ENCODE measurements at places on chromosomes 4 and X.

- DNase-seq = no peak
These were observed 847.7 kb upstream of the INTU start for GRCh38 chr4:126784966-126785580.

DNA sequence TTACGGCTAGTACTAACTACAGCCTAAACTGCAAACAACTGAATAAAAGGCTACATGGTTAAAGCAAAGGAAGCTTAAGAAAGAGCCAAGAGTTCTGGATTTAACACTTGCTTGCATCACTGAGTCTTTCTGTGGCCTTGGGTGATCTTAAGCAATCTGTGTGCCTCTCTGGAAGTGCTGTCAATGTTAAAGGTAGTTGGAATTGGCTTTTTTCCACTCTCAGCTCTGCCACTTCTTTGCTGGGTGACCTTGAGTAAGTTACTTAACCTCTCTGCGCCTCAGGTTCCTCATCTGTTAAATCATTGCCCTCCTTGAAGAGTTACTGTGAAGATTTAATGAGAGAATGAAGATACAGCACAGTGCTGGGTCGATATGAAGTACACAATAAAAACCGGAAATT, 15.7 kb downstream of the SLC2A9 start:
- DNase-seq = no peak

GRCh38 chrX:64204252-64204651, 1.3 kb downstream of the AMER1 start:
- DNase-seq = no peak

DNA sequence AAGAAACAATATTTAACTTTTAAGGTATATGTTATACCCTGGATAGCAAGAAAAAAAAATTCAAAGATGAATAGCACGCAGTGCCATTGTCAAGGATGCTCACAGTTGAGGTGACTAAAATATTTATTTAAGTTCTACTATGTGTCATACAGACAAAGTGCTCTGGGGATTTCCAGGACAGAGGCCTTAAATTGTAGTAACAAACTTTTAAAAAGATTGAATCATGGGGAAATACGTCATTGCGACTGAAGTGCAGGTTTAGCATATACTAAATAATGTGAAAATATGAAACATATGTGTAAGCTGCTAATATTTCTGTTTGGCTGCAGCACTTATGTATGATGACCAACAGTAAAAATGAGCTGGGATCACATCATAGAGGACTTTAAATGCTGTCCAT, 748.0 kb upstream of the PCDH7 start:
- no peak for DNase-seq

GRCh38 chr4:10106421-10107039, 10.1 kb downstream of the WDR1 start:
- peak; percentile 57 for DNase-seq

- peak; percentile 32 for DNase-seq
These were observed at the start of gene TCEAL3 for GRCh38 chrX:103607364-103608305. Gene TCEAL3 (plus strand): TSS chrX:103607963. CDS start chrX:103609065, 1,102 bp downstream.

DNA sequence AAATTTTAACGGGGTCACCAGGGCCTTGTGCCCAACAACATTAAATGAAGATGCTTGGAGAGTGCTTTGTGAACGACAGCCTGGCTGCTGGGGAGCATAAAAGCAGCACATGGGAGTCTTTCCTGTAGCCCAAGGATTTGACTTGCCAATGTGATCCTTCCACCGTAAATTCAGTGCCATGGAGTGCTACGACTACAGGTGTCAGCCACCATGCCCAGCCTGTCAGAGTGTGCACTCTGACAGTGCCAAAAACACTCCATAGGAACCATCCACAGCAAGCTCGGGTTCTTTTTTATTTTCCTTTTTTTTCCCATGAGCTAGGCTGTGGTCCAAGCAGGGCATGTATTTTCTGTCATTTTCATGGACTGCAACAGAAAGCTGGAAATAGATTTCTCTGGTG, 156.9 kb downstream of the NLGN4X start:
- no peak for DNase-seq

DNA sequence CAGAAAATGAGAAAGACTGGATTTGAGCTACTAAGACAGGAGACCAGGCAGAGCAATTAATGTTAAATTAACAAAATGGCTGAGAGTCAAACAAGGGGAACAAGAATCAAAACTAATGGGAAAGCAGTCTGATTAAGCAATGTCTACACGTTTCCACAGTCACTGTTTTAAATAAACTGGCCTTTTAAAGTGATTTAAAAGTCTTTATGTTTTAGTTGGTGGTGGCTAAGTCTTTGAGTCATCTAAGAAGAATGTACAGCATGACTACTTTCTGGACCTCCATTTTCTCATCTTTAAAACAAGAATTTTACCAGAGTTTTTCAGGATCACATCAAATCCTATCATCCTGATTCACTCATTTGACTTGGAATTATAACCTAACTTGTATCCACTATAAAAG, 233.8 kb downstream of the ENOX2 start:
- DNase-seq = no peak

DNA sequence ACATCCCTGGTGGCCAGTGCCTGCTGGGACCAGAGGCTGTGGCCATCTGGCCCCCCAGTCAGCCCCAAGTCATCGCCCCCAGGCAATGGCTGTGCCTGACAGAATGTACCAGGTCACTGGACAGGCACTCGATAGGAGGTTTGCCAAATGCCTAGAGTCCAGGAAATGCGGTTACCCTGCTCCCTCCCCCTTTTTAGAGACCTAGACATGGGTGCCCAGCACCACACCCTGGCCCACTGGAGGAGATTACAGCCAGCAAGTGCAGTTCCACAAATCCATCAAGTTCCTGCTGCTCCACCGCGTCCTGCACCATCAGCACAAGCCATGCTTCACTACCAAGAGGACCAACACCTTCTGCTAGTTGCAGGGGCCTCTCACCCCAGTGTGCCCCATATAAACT, 16.2 kb upstream of the ZFX start:
- DNase-seq = no peak

GRCh38 chr4:109989618-109990017, 76.9 kb downstream of the EGF start:
- DNase-seq = no peak

DNA sequence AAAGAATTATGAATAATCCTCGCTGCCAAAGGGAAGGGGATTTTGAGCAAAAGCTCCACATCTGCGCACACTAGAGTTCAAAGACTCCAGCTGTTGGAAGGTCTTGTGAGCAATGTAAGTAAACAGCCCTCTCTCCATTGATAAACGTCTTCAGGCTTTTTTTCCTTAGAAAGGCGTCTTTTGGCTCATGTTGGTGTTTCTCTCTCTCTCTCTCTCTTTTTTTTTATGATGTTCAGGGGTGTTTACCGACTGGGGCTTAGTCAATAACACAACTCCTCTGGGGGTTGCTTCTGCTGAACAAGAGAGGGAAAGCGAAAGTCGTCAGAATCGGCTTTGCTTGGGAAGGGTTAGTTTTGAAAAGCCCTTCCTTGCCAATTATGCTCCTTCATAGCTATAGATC, 53.2 kb upstream of the C1QTNF7 start:
- no peak for DNase-seq

DNA sequence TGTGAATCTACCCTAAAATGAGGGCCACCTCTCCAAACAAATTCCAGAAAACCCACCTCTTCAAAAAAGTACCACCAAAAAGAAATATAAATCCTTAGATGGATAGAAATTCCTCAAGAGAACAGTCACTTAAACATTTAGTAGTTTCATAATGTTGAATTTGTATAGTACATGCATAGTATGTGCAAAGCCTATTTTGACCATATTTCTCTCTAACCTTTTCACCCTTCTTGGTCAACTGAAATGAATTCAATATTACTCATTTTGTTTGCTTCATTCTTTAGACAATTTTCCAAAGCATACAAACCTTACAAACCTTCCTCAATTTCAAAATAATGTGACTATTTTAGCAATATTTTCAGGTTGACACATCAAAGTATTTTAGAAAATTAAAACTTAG, 4.1 kb downstream of the RHOXF1 start:
- no peak for DNase-seq

GRCh38 chr4:186723292-186724057, at the start of gene FAT1:
Gene FAT1 (minus strand): TSS chr4:186723856. CDS start chr4:186709827, 14,029 bp downstream.
- DNase-seq = no peak

GRCh38 chrX:18961686-18962085, 22.2 kb downstream of the PHKA2 start:
- no peak for DNase-seq

DNA sequence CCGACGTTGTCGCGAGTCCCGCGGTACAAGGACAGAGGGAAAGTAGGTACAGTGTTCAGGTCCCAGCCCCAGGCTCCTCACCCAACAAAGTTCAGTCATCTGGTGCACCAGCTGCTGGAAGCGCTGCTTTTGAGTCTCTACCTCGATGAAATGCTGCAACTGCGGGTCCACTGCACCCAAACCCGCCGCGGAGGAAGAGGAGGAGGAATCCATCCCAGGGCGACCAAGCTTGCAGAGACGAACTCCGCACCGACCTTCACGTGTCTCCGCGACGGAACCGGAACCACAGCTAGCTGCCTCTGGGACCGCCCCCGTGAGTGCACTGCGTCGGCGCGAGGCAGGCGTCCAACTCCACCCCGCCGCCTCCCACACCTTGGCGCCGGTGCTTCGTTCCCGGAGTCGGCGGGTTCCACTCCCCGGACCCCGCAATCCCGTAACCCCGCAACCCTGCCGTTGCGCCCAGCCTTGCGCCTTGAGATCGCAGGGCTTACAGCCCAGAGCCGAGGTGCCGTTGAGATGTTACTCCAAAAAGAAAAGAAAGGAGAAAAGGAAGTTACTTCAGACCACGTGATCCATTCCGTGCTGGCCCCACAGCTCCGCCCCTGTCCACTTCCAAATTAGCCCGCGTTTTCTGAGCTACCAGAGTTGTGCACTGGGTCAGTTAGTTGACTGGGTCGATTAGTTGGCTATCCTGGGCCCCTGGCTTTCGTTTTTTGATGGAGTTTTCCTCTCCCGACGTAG, at the start of gene TIMM8A:
Gene TIMM8A, minus strand, starts transcription at position 291 of the 741 bp plus-strand sequence. Its CDS starts 78 bp downstream, at position 213.
- peak; percentile 62 for DNase-seq

DNA sequence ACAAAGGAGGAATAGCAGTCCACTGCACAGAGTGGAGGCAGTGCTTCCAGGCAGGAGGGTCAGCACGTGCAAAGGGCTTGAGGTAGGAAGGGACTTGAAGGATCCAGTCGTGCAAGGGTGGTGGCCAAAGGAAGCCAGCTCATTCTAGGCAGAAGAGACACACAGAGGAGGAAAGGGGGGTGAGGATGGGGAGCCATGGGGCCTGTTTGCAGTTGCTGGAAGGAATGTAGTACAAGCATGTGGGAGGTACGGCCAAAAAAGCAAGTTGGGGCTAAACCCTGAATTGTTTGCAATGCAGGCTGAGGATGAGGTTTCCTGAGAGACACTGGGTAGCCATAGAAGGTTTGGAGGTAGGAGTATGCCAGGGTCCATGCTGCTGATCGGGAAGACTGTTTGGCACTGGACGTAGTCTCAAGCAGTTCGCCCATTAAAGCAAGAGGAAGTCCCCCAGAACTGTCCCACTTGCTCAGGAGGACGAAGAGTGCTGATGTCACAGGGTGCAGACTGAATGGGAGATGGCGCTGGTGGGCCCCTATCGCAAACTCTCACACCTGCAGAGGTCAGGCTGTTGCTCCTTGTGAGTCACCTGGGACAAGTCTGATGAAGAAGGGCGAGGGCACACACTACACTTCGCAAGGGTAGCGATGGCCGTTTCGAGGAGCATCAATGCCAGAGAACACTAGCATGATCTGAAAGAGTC, 9.1 kb upstream of the MAN2B2 start:
- DNase-seq = no peak

DNA sequence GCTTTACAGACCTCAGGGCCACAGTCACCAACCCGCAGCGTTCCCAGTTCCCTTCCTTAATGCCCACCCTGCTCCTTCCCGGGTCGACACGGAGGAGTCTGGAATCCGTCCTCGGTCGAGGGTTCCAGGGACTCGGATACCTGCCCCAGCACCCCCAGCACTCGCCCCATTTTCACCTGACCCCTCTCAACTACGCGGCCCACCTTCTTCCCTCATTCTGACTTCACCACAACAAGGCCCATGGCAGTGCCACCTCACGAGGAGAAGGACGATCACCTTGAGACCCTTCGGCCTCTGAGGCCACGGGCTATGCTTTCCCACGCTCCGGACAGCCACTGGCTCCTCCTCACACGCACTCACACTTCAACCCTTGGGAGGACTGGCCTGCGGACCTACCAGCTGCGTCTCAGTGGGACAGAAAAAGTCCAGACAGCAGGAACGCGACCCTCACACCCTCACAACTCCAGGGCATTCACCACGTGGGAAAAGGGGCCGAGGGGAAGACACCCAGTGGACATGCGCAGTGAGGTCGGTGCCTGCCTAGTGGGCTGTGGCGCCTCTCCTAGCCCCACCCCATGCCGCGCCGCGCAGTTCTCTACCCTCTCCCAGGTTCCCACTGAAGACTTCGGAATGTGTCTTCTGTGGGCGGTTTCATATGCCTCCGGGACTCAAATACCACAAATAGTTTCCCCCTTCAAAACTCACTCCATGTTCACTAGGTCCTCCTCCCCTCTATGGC, at the start of gene XAGE3:
Gene XAGE3, minus strand, starts transcription at position 474 of the 739 bp plus-strand sequence. CDS start 950 bp downstream, outside the sequence.
- DNase-seq = no peak

- DNase-seq = no peak
These were observed 145.9 kb upstream of the GNPDA2 start for GRCh38 chr4:44872246-44872645.

Data from T-helper 9 cell (primary cell).